Panc1 (cell line): ENCODE measurements at places on chromosomes 7 and 10. TPM values are rescaled to one million over a fixed set of nuclear protein-coding genes. Genes with fewer than 3 reads are reported as not detected.

DNA sequence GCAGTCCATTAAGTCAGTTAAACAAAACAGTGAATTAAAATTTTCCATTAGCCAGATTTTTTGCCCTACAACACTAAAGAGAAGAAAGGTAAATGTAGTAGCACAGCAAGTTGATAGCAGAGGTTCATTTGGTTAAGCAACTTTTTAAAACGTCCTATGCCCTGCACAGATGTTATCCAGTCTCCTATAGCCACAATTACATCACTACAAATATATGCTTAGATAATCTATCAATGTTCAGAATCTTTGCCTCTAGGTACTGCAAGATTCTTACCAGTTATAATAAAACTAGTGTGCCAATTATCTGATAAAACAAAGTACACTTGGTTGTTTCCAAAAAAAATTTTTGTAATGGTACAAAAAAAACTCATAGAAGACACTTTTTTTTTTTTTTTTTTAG lies 175.5 kb upstream of the MYO3A start:
- no peaks in the 10 kb centered on the region for H3K4me1 ChIP-seq
- H3K27me3 ChIP-seq = no peaks in the 10 kb centered on the region
- H3K36me3 ChIP-seq = no peaks in the 10 kb centered on the region
- DNase-seq = no peak
- no peak overlapping the region for H3K27ac ChIP-seq

DNA sequence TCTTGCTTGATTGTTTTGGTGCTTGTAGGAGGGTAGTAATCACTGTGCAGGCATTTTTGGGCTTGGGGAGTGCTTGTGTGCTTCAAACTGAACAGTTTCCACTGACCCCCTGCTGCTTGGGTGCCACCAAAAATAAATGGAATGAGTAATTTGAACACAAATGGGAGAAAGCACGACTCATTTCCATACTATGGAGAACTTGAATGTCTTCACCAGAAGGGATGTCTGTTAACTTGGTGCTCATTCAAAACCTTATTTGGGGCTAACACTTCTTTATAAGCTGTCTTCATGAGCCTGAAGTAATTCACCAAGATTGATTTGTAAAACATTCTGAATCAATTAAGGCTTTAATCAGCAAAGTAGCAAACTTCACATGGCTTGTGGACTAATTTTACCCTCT lies 560.3 kb downstream of the SDK1 start:
- no peaks in the 10 kb centered on the region for H3K27me3 ChIP-seq
- H3K4me3 ChIP-seq = no peak overlapping the region
- H3K36me3 ChIP-seq = no peaks in the 10 kb centered on the region
- H3K27ac ChIP-seq = no peak overlapping the region
- DNase-seq = no peak
- H3K4me1 ChIP-seq = no peaks in the 10 kb centered on the region

- DNase-seq = no peak
- H3K27ac ChIP-seq = no peak overlapping the region
- H3K4me3 ChIP-seq = no peak overlapping the region
- no peaks in the 10 kb centered on the region for H3K36me3 ChIP-seq
- no peaks in the 10 kb centered on the region for H3K4me1 ChIP-seq
- H3K27me3 ChIP-seq = no peaks in the 10 kb centered on the region; the same call in 1 of the 2 replicates
Observed at GRCh38 chr7:143047326-143047725, 4.8 kb upstream of the OR6V1 start.

IDI2 gene
- not detected for total RNA-seq

DNA sequence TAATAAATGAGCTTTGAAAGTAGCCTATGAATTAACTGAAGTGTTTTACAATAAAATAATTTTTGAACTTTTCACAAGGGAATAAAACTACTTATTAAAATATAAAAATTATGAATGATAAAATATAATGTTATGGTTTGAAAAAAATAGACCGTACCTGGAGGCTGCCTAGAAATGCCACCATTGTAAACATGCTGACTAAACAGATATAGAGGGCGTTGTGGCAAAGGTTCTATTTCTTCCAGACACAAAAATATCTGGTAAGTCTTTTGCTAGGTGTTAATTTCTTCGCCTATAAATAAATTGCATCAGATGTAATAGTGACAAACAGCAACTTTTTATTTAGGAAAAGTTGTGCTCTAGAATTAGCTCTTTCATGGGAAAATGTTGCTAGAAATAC lies 11.2 kb downstream of the PPP1R3A start:
- no peak for DNase-seq
- no peaks in the 10 kb centered on the region for H3K4me1 ChIP-seq
- H3K27me3 ChIP-seq = no peaks in the 10 kb centered on the region
- no peaks in the 10 kb centered on the region for H3K36me3 ChIP-seq
- H3K4me3 ChIP-seq = no peak overlapping the region
- H3K27ac ChIP-seq = no peak overlapping the region

GRCh38 chr7:18126281-18126680 lies 98.6 kb upstream of the PRPS1L1 start:
- H3K27me3 ChIP-seq = peaks cover 6% of the 10 kb centered on the region
- peaks cover 2% of the 10 kb centered on the region; the same call in 1 of the 2 replicates for H3K4me1 ChIP-seq
- no peak overlapping the region for H3K4me3 ChIP-seq
- H3K36me3 ChIP-seq = no peaks in the 10 kb centered on the region
- DNase-seq = no peak

DNA sequence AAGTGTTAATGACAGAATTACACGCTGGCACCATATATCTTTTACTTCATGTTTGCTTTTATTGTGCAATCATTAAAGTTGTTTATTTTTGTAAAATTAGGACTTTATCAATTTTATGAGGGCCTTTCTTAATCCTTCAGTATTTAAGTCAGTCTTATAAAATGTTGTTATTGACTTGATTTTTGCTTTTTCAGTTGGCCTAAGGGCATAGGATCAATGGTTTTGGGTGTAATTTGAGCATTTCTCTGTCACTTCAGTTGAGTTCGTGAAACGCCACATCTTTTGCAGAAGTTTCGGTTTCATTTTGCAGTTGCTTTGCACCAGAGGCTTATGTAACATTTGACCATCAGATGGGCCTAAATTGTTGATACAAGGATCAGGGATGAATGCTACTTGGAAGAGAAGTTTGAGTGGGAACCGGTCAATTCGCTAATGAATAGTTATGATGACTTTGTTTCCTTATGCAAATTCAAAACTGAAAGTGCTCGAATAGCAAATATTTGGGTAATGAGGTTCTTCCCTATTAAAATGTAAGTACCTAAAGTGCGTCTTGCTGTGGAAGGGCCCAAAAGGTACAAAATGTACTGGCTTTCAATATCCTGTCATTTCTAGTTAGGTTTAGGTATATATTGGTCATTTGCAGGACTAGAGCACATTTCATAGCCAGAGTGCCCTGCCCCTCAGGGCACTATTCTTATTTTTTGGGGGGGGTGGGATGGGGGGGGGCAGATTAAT lies 340.9 kb downstream of the LRMDA start:
- H3K4me1 ChIP-seq = no peaks in the 10 kb centered on the region
- DNase-seq = no peak
- no peaks in the 10 kb centered on the region; the same call in 1 of the 2 replicates for H3K27me3 ChIP-seq
- no peaks in the 10 kb centered on the region for H3K36me3 ChIP-seq
- no peak overlapping the region for H3K27ac ChIP-seq
- H3K4me3 ChIP-seq = peak overlapping the region; percentile 1; the same call in 1 of the 2 replicates

DNA sequence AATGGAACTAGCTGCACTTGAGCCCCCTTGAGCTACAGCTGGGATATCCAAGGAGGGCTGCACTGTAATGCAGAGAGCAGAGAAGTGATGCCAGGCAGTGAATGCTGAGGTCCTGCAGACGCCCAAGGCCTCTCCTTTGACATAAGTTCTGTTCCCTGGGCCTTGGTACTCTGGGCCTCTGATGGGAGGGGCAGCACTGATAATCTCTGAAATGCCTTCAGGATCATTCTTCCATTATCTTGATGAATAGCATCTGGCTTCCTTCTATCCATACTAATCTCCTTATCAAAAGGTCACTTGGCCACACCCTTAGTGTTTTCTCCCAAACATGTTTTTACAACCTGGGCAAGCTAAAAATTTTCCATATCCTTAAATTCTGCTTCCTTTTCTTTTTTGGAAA lies 6.9 kb downstream of the GRB10 start:
- H3K4me3 ChIP-seq = no peak overlapping the region
- DNase-seq = no peak
- H3K4me1 ChIP-seq = no peaks in the 10 kb centered on the region
- no peaks in the 10 kb centered on the region for H3K27me3 ChIP-seq

ZNF655 gene
- 54.9 TPM for total RNA-seq

LRGUK gene
- total RNA-seq = 0.23 TPM

- no peaks in the 10 kb centered on the region for H3K27me3 ChIP-seq
- no peak for DNase-seq
- no peak overlapping the region for H3K27ac ChIP-seq
- no peak overlapping the region for H3K4me3 ChIP-seq
- no peaks in the 10 kb centered on the region for H3K36me3 ChIP-seq
Observed at GRCh38 chr10:5945561-5946418, 31.6 kb downstream of the IL15RA start.

- no peak overlapping the region for H3K4me3 ChIP-seq
- DNase-seq = no peak
- peaks cover 89% of the 10 kb centered on the region for H3K36me3 ChIP-seq
- peaks cover 44% of the 10 kb centered on the region for H3K4me1 ChIP-seq
- no peaks in the 10 kb centered on the region for H3K27me3 ChIP-seq
Observed at GRCh38 chr7:47292832-47293309, 289.0 kb downstream of the TNS3 start.

DNA sequence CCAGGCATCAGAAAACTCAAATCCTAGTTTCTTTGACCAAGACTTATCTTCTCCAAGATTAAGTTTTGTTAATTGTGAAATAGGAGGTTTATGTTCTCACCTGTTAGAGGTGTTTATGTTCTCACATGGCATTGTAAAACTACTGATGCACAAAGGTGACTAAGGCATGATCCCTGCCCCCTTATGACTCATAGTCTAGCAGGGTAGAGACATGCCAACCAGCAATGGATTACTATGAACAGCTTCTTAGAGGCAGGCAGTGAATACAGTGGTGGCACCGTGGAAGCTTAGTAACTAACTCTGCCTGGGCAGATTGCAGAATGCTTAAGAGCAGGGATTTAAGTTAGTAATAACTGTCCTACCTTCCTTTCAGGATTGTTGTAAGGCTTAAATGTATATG lies 400.9 kb downstream of the SORCS3 start:
- no peak overlapping the region for H3K4me3 ChIP-seq
- H3K36me3 ChIP-seq = no peaks in the 10 kb centered on the region
- no peak overlapping the region for H3K27ac ChIP-seq
- H3K27me3 ChIP-seq = no peaks in the 10 kb centered on the region
- DNase-seq = no peak

GRCh38 chr10:71237843-71238623 lies 25.7 kb downstream of the UNC5B start:
- H3K27me3 ChIP-seq = no peaks in the 10 kb centered on the region
- H3K27ac ChIP-seq = no peak overlapping the region
- no peaks in the 10 kb centered on the region for H3K36me3 ChIP-seq
- DNase-seq = no peak

- DNase-seq = no peak
- no peak overlapping the region for H3K27ac ChIP-seq
- H3K27me3 ChIP-seq = no peaks in the 10 kb centered on the region; the same call in 1 of the 2 replicates
- H3K36me3 ChIP-seq = no peaks in the 10 kb centered on the region
- no peak overlapping the region for H3K4me3 ChIP-seq
Observed at GRCh38 chr10:71630168-71630567, 89.4 kb downstream of the C10orf105 start.

DNA sequence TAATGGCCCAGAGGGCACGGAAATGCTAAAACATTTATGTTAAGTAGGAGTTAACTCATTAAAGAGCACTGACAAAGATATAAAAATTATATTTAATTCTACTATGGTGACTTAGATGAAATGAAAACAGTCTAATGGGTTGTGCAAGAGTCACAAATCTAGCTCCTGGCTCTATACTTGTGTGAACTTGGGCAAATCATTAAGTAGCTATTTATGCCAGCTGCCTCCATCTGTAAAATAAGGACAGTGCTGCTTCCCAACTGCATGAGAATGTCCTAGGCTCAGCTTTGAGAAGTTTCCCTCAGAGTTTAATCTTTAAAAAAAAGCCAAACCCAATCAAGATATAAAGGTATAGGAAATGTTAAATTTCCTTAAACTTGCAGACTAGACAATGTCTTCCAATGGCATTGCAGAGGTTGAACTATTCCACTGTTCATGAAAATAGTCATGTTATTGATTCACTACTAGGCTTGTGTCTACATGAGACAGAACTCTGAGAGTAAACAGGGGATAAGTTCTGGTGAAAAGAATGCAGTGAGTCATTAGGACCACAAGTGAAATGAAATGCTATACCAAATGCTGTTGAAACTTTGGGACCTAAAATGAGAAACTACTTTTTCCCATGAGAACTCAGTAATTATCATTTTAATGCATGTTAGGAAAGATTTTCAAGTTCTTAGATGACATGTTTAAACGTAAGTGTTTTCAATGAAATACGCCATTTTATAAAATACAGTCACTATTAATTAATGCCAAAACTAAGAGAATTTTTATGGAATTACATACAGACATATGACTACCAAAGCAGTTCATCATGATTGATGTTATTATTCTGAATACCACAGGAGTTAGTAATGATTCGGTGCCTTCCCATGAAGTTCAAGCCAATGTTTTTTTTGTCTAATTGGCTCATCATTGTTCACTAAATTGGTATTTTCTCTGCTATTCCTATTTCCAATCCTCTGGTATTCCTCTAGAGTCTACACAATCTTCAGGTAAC lies 84.2 kb downstream of the CDK6 start:
- H3K27ac ChIP-seq = peak overlapping the region; percentile 83
- H3K36me3 ChIP-seq = no peaks in the 10 kb centered on the region
- H3K27me3 ChIP-seq = no peaks in the 10 kb centered on the region
- peaks cover 54% of the 10 kb centered on the region for H3K4me1 ChIP-seq
- peak; percentile 92 for DNase-seq

C7orf33 gene
- total RNA-seq = not detected

- H3K27me3 ChIP-seq = no peaks in the 10 kb centered on the region
- DNase-seq = no peak
- H3K4me1 ChIP-seq = peaks cover 27% of the 10 kb centered on the region; the same call in 1 of the 2 replicates
- peak overlapping the region; percentile 86 for H3K27ac ChIP-seq
- H3K36me3 ChIP-seq = no peaks in the 10 kb centered on the region; the same call in 1 of the 2 replicates
- peak overlapping the region; percentile 72 for H3K4me3 ChIP-seq
Observed at GRCh38 chr10:101695404-101695890, 477 bp upstream of the FBXW4 start.

- no peaks in the 10 kb centered on the region for H3K4me1 ChIP-seq
- no peak overlapping the region for H3K4me3 ChIP-seq
- H3K27me3 ChIP-seq = no peaks in the 10 kb centered on the region
- no peak overlapping the region for H3K27ac ChIP-seq
- no peak for DNase-seq
Observed at GRCh38 chr7:113810080-113810744, 108.6 kb downstream of the PPP1R3A start.

CDC14C gene
- not detected for total RNA-seq

DNA sequence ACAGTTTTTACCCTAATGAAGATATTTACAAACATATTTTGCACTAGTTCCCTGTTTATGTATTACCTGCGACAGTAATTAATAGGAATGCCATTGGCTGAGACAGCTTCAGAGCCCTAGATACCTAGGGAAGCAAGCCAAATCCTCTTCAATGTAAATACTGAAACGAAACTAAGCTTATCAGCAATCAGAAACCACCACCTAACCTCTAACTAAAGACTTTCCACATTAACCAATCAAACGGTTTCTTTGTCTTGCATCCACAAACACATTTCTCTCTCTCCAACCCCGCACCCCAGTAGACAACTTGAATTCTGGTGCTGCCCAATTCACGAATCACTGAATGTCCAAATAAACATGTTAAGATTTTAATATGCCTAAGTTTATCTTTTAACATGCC lies 474.4 kb upstream of the C7orf33 start:
- H3K27ac ChIP-seq = no peak overlapping the region
- no peak for DNase-seq
- no peak overlapping the region for H3K4me3 ChIP-seq
- H3K27me3 ChIP-seq = no peaks in the 10 kb centered on the region; the same call in 1 of the 2 replicates
- H3K4me1 ChIP-seq = no peaks in the 10 kb centered on the region
- H3K36me3 ChIP-seq = no peaks in the 10 kb centered on the region

C10orf105 gene
- total RNA-seq = not detected
